ENCODE measurements at places on chromosomes 13 and 19. TPM values are rescaled to one million over a fixed set of nuclear protein-coding genes. Genes with fewer than 3 reads are reported as not detected.

ANGPTL8 gene
- not detected for total RNA-seq

FGF14 gene
- 0.13 TPM for total RNA-seq

TYROBP gene
- not detected for total RNA-seq

CPT1C gene
- 44.2 TPM for total RNA-seq

ZNF468 gene
- 16.0 TPM for total RNA-seq

SERPINE3 gene
- total RNA-seq: not detected

- H3K36me3 ChIP-seq: peaks cover 6% of the 10 kb centered on the region
- peaks cover 1% of the 10 kb centered on the region for H3K27me3 ChIP-seq
- no peak overlapping the region for H3K4me3 ChIP-seq
- DNase-seq: no peak
- H3K27ac ChIP-seq: no peak overlapping the region
These were observed 6.6 kb upstream of the DHDH start for GRCh38 chr19:48926909-48927308.

GRCh38 chr19:4352701-4353121 lies 9.3 kb downstream of the MPND start:
- peaks cover 1% of the 10 kb centered on the region for H3K36me3 ChIP-seq
- no peaks in the 10 kb centered on the region for H3K27me3 ChIP-seq
- H3K27ac ChIP-seq: no peak overlapping the region

GRCh38 chr13:110329258-110329657 lies 22.2 kb downstream of the COL4A2 start:
- peak overlapping the region; percentile 19 for H3K4me3 ChIP-seq
- H3K36me3 ChIP-seq: peaks cover 44% of the 10 kb centered on the region
- no peak for DNase-seq
- peak overlapping the region; percentile 97 for H3K27ac ChIP-seq

GRCh38 chr13:64410276-64411053 lies 2819.7 kb downstream of the PCDH9 start:
- no peak overlapping the region for H3K27ac ChIP-seq
- no peak for DNase-seq
- H3K4me3 ChIP-seq: no peak overlapping the region
- no peaks in the 10 kb centered on the region for H3K27me3 ChIP-seq

DNA sequence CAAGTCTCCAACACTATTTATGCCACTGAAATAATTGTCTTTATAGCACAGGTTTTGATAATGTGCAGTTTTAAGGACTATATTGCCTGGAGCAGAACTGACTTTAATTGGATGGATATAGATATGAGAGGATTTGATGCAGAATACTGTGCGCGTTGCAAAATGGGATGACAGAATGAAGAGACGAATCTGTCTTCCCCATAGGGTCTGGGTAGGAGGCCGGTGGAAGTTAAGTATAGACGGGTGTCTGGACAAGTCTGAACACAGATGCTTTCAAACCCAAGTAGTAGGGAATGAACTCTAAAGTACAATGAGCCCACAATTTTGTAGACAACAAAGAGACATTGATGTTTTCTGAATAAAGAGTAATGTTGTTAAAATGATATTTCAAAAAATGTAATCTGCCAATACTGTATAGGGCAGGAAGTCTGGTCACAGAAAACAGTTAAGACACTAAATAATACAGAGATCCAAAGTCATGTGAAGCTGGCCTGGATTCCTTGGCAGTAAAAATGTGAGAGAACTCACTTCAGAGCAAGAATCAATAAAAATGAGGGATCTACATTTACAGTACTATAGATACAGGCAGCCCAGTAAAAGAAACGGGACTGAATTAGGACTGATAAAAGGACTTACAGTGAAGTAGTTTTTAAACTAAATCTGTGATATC lies 125.5 kb downstream of the ENOX1 start:
- H3K27ac ChIP-seq: no peak overlapping the region
- no peak overlapping the region for H3K4me3 ChIP-seq
- peaks cover 26% of the 10 kb centered on the region for H3K4me1 ChIP-seq

DNA sequence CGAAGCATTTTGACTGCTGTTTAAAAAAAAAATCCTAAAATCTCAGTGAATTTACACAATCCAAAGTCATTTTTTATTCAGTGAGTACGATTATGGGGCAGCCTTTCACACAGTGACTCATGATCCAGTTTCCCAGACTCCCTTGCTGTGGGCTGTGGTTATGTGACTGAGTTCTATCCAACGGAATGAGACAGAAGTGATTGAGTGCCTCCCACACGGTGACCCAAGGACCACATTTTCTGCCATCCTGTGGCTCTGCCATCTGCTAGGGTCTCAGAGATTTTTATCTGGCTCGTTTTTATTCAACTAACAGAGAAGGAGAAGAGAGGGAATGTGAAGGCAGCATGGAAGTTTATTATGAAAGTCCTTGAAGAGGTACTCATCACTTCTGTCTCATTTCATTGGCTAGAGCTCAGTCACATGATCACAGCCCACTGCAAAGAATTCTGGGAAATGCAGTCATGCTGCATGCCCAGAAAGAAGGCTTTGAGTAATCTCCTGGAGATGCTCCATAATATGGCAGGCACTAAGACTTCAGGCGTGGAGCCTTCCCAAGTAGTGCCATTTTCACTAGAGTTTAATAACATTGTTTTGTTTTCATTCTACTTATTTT lies 999.4 kb downstream of the UQCRFS1 start:
- H3K27me3 ChIP-seq: no peaks in the 10 kb centered on the region
- DNase-seq: no peak
- no peak overlapping the region for H3K4me3 ChIP-seq
- no peaks in the 10 kb centered on the region for H3K4me1 ChIP-seq
- no peaks in the 10 kb centered on the region for H3K36me3 ChIP-seq
- H3K27ac ChIP-seq: no peak overlapping the region

GRCh38 chr19:48443256-48443655 lies 2.5 kb upstream of the GRWD1 start:
- H3K4me3 ChIP-seq: no peak overlapping the region
- H3K27me3 ChIP-seq: no peaks in the 10 kb centered on the region
- peaks cover 14% of the 10 kb centered on the region for H3K4me1 ChIP-seq

GRCh38 chr19:5269926-5270325 lies 70.7 kb downstream of the PTPRS start:
- H3K36me3 ChIP-seq: peaks cover 14% of the 10 kb centered on the region
- no peaks in the 10 kb centered on the region for H3K27me3 ChIP-seq
- DNase-seq: no peak
- no peak overlapping the region for H3K4me3 ChIP-seq

- no peaks in the 10 kb centered on the region for H3K27me3 ChIP-seq
- DNase-seq: no peak
- H3K36me3 ChIP-seq: no peaks in the 10 kb centered on the region
- H3K4me3 ChIP-seq: no peak overlapping the region
These were observed 393.8 kb downstream of the PCDH20 start for GRCh38 chr13:61021838-61022237.

DNA sequence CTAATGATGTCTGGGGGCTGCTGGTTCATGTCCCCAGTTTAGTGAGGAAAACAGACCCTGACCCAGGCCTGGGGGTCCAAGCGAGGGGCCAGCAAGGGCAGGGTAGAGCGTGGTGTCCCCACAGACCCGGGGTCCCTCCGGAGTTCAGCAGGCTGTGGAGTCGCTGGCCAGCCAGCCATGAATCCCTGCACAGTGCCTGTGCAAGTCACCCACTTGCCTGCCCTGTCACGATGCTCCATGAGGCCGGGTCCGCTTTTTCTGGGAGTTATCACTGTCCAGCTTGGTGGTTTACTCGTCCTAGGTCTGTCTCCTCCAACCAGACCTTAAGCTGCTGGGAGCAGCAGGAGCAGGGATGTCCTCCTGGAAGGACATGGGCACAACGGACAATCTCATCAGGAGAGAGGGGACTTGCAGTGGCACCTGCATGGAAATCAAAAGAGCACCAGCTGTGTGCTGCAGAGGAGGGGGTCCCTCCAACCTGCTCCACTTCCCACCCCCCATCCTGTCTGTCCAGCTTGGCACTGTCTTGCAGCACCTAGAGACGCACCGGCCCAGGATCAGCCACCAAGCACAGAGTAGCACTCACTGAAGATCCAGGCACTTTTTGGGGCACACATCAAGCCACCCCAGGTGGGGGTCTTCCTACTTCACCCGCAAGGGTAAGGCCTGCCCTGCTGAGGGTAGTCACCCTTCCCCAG lies 121.8 kb downstream of the URI1 start:
- no peaks in the 10 kb centered on the region for H3K4me1 ChIP-seq
- no peaks in the 10 kb centered on the region for H3K36me3 ChIP-seq
- H3K4me3 ChIP-seq: no peak overlapping the region
- DNase-seq: no peak
- no peaks in the 10 kb centered on the region for H3K27me3 ChIP-seq
- H3K27ac ChIP-seq: no peak overlapping the region

DNA sequence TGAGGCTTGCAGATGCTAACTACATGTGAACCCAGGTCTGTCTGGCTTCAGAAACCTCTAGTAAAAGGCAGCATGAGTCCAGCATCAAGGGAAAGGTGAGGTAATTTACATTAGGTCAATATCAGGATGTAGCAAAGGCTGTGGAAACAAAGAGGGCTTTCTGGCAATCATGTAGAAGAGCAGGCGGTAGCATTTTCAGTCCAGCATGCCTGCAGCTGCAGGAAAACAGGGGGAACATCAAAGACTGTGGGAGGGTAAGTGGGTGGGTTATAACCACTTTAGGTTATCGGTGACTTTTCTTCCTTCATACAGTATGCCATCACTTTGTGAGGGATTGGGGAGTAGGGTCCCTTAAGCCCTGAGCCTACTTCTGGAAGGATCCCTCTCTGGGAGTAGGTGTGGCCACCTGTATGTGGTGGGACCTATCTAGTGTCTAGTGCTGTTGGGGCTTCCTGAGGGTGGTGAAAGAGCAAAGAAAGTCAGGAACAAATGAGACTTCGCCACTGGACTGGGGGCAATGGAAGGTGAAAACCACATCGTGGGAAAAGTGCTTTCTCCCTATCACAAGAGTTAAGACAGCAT lies 10.8 kb downstream of the SUGP2 start:
- DNase-seq: no peak
- H3K27me3 ChIP-seq: no peaks in the 10 kb centered on the region
- H3K36me3 ChIP-seq: peaks cover 32% of the 10 kb centered on the region
- no peak overlapping the region for H3K4me3 ChIP-seq
- peaks cover 6% of the 10 kb centered on the region for H3K4me1 ChIP-seq

- no peak for DNase-seq
- peaks cover 2% of the 10 kb centered on the region for H3K27me3 ChIP-seq
- H3K4me3 ChIP-seq: peak overlapping the region; percentile 2
- H3K27ac ChIP-seq: no peak overlapping the region
- H3K36me3 ChIP-seq: peaks cover 6% of the 10 kb centered on the region
- H3K4me1 ChIP-seq: peaks cover 18% of the 10 kb centered on the region
These were observed 687 bp upstream of the HRC start for GRCh38 chr19:49155820-49156346.

GRCh38 chr19:45401815-45402214 lies 3.1 kb downstream of the PPP1R13L start:
- H3K27me3 ChIP-seq: no peaks in the 10 kb centered on the region
- no peaks in the 10 kb centered on the region for H3K36me3 ChIP-seq
- H3K27ac ChIP-seq: peak overlapping the region; percentile 87
- H3K4me1 ChIP-seq: peaks cover 44% of the 10 kb centered on the region
- H3K4me3 ChIP-seq: no peak overlapping the region
- DNase-seq: no peak

- peak; percentile 83 for DNase-seq
- no peaks in the 10 kb centered on the region for H3K27me3 ChIP-seq
- no peaks in the 10 kb centered on the region for H3K36me3 ChIP-seq
These were observed 38.2 kb upstream of the ZNF492 start for GRCh38 chr19:22595918-22596341.

- no peaks in the 10 kb centered on the region for H3K4me1 ChIP-seq
- H3K27me3 ChIP-seq: peaks cover 16% of the 10 kb centered on the region
- H3K4me3 ChIP-seq: no peak overlapping the region
- no peak overlapping the region for H3K27ac ChIP-seq
- no peak for DNase-seq
These were observed 190.4 kb upstream of the GPR12 start for GRCh38 chr13:26950968-26951367.

GRCh38 chr19:979318-979741 lies 4.8 kb upstream of the WDR18 start:
- DNase-seq: no peak
- no peak overlapping the region for H3K27ac ChIP-seq
- H3K27me3 ChIP-seq: no peaks in the 10 kb centered on the region
- no peak overlapping the region for H3K4me3 ChIP-seq
